ENCODE measurements at places on chromosomes 13 and 19.

DNA sequence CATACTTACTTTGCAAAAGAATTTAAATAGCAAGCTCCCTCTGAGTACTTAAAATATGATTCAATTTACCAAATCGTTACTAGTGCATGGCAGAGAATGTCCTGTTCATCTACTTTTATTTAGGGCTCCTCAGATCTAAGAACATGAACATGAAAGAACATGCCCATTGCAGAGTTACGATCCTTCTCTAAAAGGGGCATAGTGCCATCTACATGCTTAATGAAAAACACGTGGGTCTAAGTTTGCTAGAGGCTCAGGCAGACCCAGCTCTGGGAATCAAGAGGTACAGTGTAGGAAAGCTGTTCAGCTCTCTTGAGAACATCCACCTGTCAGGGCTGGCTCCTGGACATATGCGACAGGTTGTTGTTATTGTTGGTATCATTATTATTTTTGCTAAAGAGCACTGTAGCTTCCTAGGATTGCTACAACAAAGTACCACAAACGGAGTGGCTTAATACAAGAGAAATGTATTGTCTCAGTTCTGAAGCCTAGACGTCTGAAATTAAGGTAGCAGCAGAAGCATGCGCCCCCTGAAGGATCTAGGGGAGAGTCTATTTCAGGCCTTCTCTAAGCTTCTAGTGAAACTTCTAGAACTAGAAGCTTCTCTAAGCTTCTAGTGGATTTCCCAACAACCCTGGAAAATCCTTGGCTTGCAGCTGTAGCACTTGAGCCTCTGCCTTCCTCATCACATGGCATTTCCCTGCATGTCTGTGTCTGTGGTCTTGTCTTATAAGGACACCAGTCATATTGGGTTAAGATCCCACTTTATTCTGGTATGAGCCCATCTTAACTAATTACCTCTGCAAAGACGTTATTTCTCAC is 133.9 kb downstream of the DCT start:
- DNase-seq, result no peak

- no peak for DNase-seq
Observed at GRCh38 chr13:104757712-104758111, 1691.5 kb upstream of the SLC10A2 start.

DNA sequence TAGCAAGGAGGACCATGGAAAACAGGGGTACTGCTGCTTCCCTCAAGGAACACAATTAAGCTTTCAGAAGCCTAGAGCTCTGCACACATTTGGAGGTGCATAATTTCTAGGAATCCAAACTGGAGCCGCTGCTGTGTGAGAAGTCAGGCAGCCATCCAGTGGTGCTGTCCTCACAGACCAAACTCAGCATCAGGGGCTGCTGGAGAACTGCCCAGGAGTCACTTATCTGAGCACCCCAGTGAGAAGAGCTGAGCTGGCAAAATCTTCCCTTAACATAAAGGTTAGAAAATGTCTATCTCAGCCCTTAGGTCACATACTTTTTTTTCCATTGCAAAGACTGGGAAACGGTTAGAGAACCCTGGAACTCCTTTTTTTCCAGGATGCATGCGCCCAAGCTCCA is 72.8 kb downstream of the ATP7B start:
- DNase-seq, result no peak

DNA sequence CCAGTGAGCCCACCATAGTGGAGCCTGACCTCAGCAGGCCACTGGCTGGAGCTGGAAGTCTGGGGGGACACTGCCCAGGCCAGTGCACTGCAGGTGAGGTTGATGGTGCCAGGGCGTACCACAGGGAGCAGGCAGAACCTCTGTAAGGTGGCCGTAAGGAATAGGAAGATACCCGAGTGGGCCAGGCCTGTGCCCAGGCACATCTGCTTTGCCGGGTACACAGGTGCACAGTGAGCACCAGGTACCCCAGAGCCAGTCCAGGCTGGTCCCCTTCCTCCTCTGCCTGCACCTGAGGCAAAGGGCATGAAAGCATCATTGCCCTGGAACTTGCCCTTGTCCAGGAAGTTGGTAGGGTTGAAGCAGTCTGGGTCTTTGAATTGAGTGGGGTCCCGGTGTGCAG is 9.5 kb downstream of the EGLN2 start:
- no peak for DNase-seq

GRCh38 chr19:23002690-23003422 is at the start of gene ZNF728:
Gene ZNF728, minus strand, starts transcription at chr19:23003176. Its CDS starts 146 bp downstream, at chr19:23003030.
- DNase-seq, result no peak

- DNase-seq, result no peak
Observed at GRCh38 chr19:41889896-41890295, 6.9 kb downstream of the ARHGEF1 start.

- DNase-seq, result no peak
Observed at GRCh38 chr13:29551214-29551613, 44.3 kb downstream of the SLC7A1 start.

- no peak for DNase-seq
Observed at GRCh38 chr19:43465468-43466120, at the start of gene LYPD3. Gene LYPD3, minus strand, starts transcription at chr19:43465608. Its CDS starts 37 bp downstream, at chr19:43465571.

DNA sequence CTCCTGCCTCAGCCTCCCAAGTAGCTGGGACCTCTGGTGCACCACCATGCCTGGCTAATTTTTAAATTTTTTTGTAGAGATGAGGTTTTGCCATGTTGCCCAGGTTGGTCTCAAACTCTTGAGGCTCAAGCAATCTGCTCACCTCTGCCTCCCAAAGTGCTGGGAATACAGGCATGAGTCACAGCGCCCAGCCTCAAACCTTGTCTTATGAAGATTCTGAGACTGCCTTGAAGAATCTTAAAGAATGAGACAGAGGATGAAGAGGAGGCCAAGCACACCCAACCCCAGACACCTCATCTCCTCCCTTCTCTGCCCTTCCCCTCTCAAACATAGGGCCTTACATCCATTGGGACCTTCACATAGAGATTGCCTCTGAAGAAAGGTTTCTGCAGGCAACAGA is 179.7 kb downstream of the ABCC4 start:
- no peak for DNase-seq

- no peak for DNase-seq
Observed at GRCh38 chr19:35436477-35437405, 11.3 kb upstream of the FFAR2 start.

GRCh38 chr19:56832352-56832928 is 8.1 kb downstream of the PEG3 start:
- DNase-seq, result no peak

DNA sequence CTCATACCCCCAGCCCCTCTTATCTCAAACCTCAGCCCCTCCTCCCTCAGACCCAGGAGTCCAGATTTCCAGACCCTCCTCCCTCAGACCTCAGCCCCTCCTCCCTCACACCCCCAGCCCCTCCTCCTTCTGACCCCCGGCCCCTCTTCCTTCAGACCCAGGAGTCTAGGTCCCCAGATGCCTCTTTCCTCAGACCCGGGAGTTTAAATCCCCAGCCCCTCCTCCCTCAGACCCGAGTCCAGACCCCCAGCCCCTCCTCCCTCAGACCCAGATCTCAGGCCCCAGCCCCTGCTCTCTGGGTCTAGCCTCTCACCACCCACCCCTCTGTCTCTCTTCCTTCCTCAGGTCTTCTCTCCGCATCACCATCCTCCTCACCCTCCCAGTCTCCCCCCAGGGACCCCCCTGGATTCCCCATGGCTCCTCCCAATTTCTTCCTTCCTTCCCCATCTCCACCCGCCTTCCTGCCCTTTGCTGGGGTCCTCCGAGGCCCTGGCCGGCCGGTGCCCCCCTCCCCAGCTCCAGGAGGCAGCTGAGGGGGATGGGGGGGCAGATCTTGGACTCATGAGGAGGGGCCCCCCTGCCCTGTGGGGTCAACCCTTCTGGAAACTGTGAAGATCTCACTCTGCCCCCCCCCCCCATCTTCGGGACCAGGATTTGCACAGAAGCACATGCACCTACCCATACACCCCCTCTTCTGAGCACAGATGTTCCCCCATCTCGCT is 10.7 kb downstream of the BCL3 start:
- DNase-seq, result no peak

- DNase-seq, result no peak
Observed at GRCh38 chr13:102678339-102679107, 16.3 kb downstream of the METTL21C start.

DNA sequence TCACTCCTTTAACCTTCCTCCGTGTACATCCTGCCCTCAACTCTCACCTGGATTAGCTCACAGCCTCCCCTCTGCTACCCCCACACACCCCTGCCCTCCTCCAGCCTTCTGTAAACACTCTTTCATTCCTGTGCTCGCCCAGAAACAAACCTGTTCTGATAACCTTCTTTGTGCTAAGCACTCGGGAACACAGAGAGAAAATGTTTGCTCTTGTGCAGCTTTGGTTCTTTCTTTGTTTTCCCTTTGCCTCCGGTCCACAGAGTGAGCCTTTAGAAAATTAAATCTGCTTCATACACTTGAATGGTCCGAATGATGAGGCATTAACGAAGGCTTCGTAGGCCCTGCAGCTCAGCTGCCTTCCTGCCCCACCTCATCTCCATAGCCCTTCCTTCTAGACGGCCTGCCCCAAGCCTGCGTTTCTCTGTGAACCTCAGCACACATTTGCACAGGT is 6.6 kb upstream of the ZDHHC20 start:
- DNase-seq, result peak; percentile 35

GRCh38 chr13:33874871-33875270 is 56.9 kb downstream of the RFC3 start:
- DNase-seq, result no peak

DNA sequence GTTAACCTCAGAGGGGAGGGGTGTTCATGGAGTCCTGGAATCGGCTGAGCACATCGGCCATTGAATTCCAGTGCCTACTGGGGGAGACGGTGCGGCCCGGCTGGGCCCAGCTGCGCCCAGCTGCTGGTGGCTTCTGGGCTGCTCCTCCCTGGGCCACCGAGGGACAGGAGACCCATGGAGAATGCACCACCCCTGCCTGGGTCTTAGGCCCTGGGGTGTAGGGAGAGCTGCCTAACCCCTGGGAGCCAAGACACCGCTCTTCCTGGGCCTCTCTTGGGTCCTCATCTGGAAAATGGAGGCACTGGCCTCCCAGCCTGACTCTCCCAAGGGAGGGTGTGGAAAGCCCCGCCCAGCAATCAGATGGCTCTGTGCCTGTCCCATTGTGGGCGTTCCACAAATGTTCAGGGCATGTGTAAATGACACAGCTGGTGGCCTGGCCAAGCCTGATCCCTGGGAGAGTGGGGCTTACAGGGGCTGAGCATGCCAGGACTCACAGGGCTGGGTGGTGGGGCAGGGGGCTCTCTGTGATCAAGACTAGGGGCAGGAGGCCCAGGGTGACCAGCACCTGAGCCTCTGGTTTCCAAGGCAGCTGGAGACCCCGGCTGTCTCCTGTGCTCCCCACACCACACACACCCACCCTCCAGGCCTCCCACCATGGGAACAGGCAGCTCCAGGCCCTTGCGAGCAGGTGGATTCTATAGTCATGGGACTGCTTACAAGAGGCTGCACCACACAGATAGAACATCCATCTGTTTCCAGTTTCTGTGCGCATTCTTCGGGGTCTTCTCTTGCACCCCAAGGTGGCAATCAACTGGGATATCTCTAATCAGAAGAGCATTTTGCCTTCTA is 150.9 kb downstream of the URI1 start:
- no peak for DNase-seq

GRCh38 chr13:30042272-30042671 is 191.9 kb upstream of the UBL3 start:
- no peak for DNase-seq

DNA sequence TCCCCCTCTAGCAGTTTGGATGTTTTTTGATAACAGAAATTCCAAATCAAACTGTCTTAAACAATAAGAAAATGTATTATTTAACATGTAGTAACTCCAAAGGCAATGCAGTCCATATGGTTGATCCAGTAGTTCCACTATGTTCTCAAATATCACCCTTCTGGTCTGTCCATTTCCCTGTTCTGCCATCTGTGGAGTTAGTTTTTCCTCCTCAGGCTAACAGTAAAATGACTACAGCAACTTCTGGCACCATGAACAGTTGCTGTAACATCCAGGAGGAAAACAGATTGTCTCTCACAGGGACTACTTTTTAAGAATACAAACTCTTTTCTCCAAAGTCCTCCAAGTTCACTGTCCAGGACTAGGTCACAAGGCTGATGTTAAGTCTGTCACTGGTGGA is 455.4 kb downstream of the FGF14 start:
- DNase-seq, result no peak

DNA sequence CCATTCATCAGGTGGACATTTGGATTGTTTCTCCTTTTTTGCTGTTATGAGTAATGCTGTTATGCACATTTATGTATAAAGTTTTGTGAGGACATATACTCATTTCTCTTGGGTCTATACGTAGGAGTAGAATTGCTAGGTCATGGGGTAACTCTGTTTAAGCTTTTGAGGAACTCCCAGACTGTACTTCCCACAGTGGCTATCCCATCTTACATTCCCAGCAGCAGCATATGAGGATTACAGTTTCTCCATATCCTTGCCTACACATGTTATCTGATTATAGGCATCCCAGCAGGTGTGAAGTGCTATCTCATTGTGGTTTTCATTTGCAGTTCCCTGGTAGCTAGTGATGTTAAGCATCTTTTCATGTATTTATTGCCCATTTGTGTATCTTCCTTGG is 5.9 kb downstream of the ZSCAN22 start:
- DNase-seq, result no peak

DNA sequence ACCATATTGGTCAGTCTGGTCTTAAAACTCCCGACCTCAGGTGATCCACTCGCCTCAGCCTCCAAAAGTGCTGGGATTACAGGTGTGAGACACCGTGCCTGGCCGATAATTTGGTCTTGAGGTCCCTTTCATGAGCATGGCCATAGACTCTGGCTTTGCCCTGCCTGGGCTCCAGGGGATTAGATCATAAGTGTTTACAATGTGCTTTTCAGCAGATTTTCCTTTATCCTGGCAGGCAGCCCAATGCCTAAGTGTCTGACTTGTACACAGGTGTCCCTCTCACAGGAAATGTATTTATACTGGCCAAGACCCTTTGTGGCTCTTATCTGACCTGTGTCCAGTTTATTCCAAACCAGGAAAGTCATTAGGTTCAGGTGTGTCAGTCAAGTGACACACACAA is 15.9 kb downstream of the BCAM start:
- peak; percentile 80 for DNase-seq

DNA sequence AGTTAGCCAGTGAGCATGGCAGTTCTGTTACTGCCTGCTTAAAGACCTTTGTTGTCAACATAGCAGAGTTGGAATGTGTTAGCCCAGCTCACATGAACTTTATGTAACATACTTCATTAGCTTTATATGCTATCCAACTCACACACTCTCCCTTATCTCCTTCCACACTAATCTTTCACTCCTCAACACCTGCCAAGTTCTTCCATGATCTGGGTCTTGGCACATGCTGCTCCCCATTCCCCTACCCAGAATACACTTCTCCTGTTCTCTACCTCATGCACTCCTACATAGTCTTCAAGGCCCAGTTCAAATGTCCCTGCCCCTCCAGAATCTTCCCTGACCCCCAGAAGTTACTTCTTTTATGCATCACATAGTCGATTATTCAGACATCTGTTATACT is 179.3 kb downstream of the KATNAL1 start:
- DNase-seq, result no peak
